ENCODE measurements at places on chromosomes 5 and 9.

DNA sequence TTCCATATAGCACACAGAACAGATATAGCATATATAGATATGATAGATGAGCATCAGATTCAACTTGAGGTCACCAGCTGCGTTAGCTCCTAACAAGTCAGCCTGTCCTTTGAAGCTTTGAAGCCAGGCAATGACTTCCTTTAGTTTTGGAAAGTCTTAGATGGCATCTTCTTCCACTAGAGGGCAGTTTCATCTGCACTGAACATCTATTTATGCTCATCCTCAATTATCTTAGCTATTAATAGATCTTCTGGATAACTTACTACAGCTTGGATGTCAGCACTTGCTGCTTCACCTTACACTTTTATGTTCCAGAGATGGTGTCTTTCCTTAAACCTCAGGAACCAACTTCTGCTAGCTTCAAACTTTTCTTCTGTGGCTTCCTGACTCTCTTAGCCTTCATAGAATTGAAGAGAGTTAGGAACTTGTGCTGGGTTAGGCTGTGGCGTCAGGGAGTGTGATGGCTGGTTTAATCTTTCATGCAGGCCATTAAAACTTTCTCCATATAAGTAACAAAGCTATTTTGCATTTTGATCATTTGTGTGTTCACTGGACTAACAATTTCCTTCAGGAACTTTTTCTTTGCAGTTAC, 1401.4 kb downstream of the EFNA5 start:
- DNase-seq, result peak; percentile 18

DNA sequence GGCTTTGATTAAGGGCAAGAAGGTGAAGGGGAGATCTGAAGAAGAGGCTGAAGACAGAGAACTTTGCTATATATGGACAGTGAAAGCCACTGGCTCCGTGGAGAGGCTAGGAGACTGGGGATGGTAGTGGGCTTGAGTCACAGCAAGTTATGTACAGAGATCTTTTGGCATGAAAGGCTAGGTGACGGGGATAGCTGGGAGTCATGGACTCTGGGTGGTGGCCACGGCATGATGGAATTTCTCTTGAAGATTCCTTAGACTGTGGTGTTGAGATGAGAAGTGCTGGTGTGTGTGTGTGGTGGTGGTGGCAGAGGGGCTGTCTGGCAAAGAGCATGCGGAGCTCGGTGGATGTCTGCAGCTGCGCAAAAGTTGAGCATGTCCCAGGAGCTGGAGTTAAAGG, 120.6 kb upstream of the STC2 start:
- DNase-seq, result no peak

- DNase-seq, result no peak
Measured at GRCh38 chr9:38126730-38127129, 57.7 kb upstream of the SHB start.

DNA sequence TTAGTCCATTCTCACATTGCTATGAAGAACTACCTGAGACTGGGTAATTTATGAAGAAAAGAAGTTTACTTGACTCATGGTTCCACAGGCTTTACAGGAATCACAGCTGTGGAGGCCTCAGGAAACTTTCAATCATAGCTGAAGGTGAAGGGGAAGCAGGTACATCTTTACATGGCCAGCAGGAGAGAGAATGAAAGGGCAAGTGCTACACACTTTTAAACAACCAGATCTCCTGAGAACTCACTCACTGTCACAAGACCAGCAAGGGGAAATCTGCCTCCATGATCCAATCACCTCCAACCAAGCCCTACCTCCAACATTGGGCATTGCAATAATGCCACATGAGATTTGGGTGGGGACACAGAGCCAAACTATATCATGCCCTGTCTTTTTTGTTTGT, 3.5 kb upstream of the LCN6 start:
- DNase-seq, result no peak

- DNase-seq, result peak; percentile 70
Measured at GRCh38 chr9:21465859-21466518, 16.1 kb downstream of the IFNE start.

DNA sequence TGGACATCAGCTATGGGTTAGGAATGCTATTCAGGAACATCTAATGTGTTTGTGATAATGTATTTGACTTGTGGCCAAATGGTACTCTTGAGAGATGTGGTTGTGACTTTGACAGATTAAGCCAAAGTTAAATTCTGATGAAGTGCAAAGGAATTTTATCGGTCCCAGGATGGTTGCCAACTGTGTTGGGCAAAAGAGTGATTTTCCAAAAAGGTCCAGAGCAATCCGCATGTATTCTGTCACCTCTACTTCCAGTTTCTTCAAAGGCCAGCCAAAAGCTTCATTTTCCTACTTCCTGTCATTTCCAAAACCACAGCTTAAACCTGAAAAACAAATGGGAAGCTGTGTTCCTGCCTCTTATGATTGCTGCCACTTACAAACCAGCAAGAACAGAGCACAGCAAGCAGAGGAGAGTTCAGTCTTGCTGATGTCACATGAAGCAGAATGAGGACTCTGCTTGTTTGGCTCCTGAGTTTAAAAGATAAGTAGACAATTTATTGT, 59.8 kb downstream of the MARCHF3 start:
- DNase-seq, result peak; percentile 54

DNA sequence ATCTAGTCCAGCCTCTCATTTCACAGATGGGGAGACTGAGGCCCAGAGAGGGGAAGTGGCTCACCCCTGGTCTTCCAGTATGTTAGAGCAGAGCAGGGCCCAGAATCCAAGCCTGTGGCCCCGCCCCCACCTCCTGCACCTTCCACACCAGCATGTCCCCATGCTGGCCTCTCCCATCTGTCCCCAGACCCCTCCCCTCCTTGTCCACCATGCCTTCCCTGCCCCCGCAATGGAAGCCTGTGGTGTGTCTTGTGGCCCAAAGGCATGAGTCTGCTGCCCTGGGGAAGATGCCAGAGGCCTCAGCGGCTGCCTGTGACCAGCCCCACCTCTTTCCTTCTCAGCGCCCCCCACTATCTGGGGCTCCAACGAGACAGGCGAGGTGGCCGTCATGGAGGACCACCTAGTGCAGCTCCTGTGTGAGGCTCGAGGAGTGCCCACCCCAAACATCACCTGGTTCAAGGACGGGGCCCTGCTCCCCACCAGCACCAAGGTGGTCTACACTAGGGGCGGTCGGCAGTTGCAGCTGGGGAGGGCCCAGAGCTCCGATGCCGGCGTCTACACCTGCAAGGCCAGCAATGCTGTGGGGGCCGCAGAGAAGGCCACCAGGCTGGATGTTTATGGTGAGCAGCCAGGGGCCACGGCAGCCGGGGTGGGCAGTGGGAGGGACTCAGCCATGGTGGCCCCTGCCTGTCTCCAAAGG, 87.2 kb downstream of the HMCN2 start:
- no peak for DNase-seq

DNA sequence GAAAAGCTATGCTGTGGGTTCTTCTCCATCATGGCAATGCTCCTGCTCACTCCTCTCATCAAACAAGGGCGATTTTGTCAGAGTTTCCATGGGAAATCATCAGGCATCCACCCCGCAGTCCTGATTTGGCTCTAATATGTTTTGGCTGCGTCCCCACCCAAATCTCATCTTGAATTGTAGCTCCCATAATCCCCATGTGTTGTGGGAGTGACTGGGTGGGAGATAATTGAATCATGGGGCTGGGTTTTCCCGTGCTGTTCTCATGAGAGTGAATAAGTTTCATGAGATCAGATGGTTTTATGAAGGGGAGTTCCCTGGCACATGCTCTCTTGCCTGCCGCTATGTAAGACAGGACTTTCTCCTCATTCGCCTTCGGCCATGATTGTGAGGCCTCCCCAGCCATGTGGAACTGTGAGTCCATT, 163.8 kb downstream of the GADD45G start:
- no peak for DNase-seq

DNA sequence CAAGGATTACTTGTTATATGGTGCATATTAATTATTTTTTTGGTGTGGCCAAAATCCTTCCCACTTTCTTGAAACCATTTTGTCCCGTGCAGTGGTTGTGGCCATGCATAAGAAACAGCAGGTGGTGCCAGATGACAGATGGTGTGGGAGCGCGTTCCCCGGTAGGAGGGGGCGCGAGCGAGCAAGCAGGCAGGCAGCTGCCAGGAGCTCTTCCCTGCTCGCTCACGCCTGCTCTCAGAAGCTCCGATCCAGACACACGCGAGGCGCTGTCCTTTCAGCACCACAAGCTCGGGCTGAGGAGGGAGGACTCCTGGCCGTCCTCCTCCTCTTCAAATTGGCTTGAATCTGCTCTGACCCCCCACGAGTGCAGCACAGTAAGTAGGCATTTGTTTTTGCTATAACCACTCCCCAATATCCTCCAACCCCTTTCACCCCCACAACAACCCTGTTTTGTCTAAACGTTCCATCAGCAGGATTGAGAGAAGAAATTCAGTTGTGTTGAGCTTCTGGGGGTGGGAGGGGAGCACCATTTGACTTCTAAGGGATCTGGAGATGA, at the start of gene NSG2:
Gene NSG2 (plus strand): TSS at position 237 of the 556 bp plus-strand sequence. CDS start 1,050 bp downstream, outside the sequence.
- peak; percentile 87 for DNase-seq

- no peak for DNase-seq
Measured at GRCh38 chr9:134891713-134892112, 11.1 kb downstream of the FCN2 start.

DNA sequence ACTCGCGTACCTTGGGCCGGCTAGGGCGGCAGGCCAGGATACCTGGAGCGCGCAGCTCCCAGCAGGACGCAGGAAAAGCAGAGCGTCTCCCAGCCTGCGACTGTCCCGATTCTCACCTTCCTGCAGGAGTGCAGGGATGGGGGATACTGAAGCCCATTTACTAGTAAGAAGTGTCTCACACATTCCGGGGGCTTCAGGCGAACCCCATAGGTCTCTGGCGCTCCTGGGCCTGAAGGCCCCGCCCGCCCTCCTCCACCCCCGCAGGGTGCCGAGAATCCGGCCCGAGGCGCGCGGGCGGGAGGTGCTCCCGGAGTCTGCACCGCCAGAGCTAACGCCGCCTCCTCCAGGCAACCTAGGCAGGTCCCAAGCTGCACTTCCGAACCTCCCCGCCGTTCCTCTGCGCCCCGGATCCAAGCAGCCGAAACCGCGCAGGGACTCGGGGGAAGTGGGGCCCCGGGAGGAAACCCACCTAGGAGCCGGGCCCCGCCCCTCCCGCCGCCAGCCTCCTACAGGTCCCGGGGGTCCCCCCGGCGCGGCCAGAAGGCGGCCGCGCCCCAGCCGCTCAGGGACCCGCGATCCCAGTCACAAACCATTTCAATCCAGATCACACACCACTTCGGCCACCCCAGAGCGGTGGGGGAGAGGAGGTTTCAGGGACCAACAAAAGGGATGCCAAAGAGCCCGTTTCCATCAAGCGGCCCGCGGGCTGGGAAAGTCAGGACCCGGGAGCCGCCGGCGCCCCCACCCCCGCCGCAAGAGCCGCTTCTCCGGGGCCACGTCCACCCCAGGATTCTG, 1.2 kb downstream of the ROR2 start:
- DNase-seq, result no peak

- DNase-seq, result no peak
Measured at GRCh38 chr9:18837402-18837801, 195.6 kb downstream of the SAXO1 start.

DNA sequence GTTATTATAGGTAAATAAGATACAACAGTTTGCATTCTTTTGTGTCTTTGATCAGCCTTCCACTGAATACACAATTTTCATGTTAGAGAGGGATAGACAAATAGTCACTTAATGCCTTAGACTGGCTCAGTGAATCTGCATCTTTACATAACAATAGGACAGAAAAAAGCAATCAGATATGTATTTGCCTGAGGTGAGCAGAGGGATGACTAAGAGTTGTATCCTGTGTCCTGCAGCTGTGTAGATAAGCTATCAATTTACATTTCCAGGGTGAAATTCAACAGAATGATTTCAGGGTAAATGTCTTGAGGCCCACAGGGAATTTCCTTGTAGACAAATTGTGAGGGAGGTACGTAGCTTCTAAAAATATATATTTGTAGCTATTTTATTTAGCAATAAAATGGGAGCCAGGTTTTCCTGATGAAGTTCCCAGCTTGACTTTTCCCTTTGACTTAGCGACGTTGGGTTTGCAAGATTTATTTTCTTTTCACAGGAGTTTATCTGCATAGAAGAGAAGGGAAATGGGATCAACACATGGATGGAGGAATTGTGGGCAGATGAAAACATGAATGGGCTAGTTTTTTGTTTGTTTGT, 586.1 kb upstream of the CDH6 start:
- no peak for DNase-seq

- no peak for DNase-seq
Measured at GRCh38 chr5:142661957-142662356, 23.9 kb downstream of the FGF1 start.

- no peak for DNase-seq
Measured at GRCh38 chr9:77512876-77513275, 135.2 kb downstream of the GNA14 start.

GRCh38 chr5:25862276-25862675, 1176.1 kb downstream of the CDH9 start:
- peak; percentile 10 for DNase-seq

GRCh38 chr5:116672203-116672602, 97.6 kb upstream of the SEMA6A start:
- no peak for DNase-seq

GRCh38 chr5:169299663-169300467, 1.1 kb downstream of the SLIT3 start:
- DNase-seq, result no peak

DNA sequence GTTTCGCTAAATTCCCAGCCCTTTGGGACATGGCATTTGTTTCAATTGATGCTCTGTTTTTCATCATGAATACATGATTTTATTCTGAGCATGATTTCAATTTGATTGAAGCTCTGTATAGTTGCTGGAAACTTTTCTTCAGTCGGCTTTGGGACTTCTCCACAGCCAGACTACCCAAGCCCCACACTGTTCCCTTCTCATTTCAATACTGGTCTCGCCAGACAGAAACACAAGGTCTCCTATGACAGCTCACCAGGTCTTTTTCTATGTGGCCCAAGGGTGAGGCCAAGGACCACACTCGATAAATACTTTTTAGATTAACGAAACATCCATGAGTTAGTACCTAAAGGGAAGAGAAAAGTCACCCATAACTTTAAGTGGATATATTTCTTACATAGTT, 132.2 kb downstream of the ARL15 start:
- DNase-seq, result no peak

DNA sequence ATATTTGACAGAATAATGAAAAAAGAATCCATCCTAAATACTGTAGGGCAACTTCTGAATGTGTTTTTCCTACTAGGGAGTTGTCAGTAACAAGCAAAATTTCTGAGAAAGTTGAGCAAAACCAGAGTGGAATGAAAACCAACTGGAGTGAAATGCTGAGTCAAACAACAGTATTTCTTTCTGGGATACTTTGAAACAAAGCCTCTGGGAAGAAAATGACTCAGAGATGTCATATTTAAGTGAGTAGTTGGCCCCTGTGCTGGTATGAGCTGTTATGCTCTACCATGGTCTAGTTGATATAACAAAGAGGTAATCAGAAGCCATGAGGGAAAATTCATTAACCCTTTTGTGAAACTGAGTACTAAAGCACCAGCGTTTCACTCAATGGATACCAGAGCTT, 372.1 kb upstream of the C9orf72 start:
- no peak for DNase-seq

All from KBM-7 (cell line).